ENCODE measurements at places on chromosomes 12 and 14.
A peak's percentile ranks its signal among the peaks of the same experiment; 100 is the strongest.

DNA sequence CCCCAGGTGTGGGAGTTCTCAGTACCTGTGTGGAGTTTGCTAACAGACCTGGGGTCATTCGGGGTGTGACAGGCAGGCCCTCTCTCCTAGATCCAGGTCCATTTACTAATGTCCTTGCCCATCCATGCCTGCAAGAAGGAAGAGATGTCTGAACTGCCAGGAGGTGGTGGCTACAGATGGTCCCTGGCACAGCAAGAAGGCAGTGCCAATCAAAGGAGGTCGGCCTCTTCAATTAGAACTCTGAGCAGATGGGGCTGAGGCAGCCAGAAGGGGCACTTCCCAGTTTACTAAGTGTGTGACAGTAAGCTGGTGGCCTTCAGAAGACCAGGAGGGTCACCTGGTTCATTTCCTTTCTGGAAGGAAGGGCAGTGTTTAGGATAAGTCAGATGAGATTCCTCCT, 202.5 kb downstream of the CACNA1C start:
- no peak for DNase-seq

GRCh38 chr12:54666008-54666407, 17.8 kb upstream of the DCD start:
- DNase-seq, result no peak

- DNase-seq, result no peak
Observed at GRCh38 chr14:35268946-35269345, 23.2 kb upstream of the PSMA6 start.

GRCh38 chr14:79395061-79395460, 816.2 kb downstream of the DIO2 start:
- DNase-seq, result no peak

- no peak for DNase-seq
Observed at GRCh38 chr14:22898302-22899090, 15.5 kb downstream of the REM2 start.

DNA sequence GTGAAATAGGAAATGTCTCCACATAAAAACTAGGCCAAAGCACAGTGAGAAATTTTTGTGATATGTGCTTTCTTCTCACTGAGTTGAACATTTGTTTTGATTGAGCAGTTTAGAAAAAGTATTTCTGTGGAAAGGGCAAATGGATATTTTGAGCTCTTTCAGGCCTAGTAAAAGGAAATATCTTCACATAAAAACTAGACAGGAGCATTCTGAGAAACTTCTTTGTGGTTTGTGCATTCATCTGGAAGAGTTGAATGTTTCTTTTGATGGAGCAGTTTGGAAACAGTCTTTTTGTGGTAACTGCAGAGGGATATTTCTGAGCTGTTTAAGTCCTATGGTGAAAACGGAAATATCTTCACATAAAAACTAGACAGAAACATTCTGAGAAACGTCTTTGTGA, 582.7 kb upstream of the ALG10B start:
- DNase-seq, result no peak

- DNase-seq, result no peak
Observed at GRCh38 chr14:74038020-74038859, 19.1 kb downstream of the BBOF1 start.

DNA sequence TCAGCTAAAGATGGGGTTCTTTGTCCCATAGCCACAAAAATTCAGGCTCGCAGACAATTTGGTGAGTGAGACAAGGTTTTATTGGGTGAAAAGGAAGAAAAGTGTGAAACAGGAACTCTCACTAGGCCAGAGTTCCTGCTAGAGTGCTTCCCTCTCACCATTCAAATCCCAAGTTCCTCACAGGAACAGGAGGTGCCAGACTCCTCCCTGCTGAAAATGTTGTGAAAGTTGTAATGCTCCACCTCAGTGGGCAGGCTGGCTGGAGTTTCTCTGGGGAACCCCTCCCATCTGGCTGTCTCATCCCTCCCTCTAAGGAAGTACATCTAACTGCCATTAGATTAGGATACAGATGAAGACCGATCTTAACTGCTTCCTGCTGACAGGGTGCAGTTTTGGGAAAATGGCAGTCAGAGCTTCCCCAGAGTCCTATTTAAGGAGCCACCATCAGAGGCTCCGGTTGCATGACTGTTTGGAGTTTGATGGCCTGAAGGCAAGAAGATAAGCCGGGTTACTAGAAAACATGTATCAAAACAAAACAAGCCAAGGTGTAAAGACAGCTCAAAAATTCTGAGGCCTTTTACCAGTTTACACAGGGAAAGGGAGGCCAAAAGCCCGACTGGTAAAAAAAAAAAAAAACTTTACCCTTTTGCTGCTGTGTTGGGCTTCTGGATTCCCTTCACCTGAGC, 127.6 kb downstream of the FSCB start:
- DNase-seq, result no peak

DNA sequence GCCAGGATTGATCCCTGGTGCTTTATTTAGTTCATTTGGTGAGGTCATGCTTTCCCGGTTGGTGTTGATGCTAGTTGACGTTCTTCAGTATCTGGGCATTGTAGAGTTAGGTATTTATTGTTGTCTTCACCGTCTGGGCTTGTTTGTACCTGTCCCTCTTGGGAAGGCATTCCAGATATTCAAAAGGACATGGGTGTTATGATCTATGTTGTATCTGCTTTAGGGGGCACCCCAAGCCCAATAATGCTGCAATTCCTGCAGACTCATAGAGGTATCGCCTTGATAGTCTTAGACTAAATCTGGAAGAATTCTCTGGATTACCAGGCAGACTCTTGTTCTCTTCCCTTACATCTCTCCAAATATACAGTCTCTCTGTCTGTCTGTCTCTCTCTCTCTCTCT, 42.1 kb downstream of the AK7 start:
- DNase-seq, result no peak

DNA sequence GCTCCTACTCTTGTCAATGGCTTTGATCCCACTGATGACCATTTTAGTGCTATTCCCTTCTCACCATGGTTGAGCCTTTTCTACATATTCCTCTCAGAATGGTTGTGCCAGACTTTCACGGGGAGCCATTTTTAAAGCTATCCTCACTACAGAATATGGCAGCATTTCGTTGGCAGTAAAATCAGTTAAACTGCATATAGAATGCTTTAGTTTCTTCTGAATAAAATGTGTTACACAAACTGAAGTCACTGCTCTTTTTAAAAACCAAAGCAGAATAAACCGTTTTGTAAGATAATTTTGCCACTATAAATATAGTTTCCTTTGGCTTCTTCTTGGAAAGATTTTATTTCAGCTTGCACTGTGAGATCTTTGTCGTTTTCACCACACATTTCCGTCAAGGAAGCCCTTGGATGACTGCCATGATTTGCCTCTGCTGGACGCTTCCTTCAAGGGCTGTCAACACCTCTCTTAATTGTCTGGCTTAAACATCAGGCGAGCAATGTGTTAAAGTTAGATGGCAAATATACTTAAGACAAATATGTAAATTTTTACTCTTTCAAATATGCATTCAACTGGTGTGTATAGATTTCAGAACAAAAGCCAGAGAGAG, 624.2 kb downstream of the DIO2 start:
- no peak for DNase-seq

DNA sequence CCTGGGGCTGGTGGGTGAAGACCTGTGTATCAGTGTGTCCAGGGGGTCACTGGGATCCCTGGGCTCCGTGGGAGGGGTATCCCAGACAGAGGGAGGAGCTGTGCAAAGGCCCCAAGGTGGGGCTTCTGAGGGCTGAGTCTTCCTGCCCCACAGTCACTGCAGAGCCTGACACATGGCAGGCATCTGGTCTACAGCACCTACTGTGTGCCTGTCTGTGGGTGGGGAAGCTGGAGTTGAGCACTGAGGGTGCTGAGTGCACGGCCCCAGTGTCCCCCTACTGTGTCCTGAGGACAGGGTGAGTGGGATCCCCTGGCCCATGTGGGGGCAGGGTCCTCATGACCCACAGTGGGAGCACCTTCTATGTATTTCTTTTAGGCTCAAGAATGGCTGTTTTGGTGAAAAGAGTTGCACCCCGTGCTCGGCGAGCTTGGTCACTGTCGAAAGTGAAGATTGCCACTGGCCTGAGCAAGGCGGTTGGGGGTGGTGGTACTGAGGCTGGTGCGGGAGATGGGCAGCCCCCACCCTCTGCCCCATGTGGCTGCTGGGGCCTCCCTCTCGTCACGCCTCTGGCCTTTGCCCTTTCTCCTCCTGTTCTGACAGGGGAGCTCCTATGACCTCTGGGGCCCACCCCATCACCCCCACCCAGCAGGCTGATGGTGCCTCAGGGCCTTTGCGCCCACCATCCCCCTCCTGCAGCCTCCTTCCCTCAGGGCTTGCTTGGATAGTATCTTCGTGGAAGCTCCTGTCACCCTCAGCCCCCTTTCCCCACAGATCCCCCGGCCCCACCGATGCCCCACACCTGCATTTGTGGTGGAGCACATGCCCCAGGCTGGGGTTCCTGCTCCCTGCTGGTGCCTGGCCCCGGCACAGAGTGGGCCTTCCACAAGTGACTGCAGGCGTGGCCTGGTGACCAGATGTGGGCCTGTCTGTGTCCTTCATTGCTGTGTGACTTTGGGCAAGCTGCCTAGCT, 55.8 kb downstream of the BEGAIN start:
- DNase-seq, result peak; percentile 15

DNA sequence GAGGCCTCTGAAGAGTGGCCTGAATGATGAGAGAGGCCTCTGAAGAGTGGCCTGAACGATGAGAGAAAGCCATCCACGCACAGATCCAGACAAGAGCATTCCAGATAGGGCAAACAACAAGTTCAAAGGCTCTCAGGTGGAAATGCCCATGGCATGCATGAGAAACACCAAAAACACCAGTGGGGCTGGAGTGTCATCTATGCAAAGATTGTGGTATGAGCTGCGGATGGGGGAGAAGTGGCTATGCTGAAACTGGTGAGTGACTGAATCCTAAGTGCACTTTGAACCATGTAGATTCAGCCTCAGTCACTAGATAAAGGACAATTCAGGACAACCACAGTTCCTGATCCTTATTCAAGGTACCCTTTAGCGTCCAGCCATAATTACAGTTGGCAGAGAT, 79.4 kb upstream of the GZMB start:
- DNase-seq, result no peak

GRCh38 chr12:20319366-20319765, 49.0 kb upstream of the PDE3A start:
- DNase-seq, result no peak

- DNase-seq, result no peak
Observed at GRCh38 chr12:72082986-72083820, 144.6 kb downstream of the TPH2 start.

GRCh38 chr12:52434081-52434733, at the start of gene KRT75:
TSS of gene KRT75 (minus strand) at chr12:52434371. CDS start at chr12:52434304, 67 bp downstream.
- DNase-seq, result no peak

DNA sequence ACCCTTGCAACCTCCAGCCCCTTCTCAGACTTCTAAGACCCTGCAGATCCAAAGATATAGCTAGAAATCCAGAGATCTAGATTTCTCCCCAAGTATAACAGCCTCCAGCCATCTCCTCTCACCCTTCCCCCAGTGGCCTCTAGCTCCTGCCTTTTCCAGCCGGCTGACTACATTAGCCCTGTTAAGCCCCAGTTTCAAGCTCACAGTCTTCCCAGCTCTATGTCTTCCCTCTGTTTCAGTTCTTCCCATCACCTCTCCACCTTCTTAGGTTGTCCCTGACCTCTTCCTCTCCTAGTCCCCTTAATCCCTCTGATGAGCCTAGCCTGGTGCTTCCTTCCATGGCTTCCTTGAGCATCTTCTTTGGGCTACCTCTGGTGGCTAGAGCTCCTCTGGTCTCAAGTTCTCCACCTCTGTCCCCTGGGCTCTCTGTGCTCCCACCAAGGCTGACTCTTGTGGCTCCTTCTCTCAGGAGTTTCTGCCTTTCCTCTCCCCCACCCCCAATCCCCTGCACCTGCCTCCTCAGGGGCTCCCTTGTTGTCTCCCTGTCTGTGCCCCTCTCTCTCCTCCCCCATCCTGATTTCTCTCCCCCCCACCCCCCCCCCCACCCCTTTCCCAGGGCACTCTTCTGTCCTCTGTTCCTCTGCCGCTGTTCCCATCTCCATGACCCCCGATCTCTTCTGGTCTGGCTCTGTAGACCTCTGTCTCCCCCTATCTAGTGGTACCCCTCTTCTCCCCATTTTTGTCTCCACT, 816 bp upstream of the GDF11 start:
- no peak for DNase-seq

DNA sequence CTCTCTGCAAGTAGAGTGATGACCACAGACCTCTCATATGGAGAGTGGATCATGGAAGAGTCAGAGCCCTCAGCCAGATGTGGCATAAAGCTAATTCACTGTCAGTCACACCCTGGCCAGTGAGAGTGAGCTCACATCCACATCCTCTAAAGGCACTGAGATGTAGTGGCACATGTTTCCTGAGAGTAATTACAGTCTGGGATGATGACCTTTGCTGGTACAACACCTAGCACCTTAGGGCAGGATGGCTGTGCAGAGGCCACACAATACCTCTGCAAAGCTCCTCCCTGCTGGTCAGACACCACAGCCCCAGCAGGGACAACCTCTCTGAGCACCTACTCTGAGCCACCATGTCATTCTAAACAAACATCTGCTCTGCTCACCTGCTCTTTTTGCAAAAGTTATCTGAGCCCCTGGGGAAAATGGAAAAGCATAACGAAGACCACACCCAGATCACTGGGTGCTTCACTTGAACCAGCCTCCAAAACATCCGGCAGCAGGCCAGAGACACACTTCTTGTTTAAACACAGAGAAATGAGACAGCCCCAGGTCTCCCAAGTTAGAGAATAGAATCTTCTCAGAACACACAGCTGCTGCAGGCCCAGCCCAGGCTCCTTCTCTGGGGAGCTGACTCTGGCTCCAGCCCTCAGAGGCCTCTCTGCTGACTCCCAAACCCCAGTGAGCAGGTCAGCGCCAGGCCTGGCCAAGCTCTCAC, 30.3 kb downstream of the PITPNM2 start:
- DNase-seq, result no peak

DNA sequence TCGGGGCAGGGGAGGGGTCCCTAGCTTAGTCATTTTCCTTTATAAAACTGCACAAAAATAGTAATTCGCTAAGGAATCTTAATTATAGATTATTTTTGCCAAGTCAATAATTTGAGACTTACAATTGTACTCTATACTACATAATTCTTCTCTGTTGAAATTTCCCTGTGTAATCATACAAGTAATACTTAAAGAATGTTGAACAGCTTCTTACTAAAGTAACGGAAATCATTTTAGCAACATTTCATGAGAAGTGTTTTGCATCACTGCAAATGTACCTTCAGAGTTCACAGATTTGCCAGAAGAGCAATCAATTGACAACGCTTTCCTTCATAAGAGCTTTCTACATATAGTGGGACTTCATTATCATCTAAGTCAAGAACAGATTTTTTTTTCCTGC, 7.9 kb upstream of the GNG2 start:
- no peak for DNase-seq

DNA sequence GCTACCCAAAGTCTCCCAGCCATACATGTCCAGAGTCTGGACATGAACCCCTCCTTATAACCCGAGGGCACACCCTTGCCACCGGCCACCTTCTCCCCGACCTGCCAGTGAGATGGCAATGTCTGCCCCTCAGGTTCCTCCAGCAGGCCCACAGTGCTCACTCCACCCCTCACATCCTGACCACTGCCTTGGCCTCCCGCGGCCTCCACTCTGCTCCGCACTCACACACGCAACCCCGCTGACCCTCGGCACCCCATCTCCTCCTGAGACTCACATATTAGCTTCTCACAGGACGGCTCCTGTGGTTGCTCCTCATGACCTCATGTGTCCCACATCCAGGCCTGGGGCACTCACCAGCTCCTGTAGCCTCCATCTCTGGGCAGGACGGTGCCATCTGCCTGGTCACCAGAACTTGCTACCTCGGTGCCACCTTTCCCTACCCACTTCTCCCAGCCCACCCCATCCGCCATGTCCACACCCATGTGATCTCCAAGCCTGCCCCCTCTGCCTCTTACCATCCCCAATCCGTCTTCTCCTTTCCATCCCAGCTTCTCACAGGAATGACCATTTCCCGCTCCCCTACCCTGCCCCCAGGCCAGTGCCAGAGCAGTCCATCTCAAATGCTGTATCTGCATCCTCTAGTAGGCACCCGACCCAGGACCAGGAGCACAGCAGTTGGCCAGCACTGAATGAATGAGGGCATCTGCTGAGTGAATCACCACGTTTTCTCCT, 198.6 kb upstream of the DIO3 start:
- no peak for DNase-seq

All from left lung (tissue), 14 donors.